ENCODE measurements at places on chromosomes 16 and 17.

DNA sequence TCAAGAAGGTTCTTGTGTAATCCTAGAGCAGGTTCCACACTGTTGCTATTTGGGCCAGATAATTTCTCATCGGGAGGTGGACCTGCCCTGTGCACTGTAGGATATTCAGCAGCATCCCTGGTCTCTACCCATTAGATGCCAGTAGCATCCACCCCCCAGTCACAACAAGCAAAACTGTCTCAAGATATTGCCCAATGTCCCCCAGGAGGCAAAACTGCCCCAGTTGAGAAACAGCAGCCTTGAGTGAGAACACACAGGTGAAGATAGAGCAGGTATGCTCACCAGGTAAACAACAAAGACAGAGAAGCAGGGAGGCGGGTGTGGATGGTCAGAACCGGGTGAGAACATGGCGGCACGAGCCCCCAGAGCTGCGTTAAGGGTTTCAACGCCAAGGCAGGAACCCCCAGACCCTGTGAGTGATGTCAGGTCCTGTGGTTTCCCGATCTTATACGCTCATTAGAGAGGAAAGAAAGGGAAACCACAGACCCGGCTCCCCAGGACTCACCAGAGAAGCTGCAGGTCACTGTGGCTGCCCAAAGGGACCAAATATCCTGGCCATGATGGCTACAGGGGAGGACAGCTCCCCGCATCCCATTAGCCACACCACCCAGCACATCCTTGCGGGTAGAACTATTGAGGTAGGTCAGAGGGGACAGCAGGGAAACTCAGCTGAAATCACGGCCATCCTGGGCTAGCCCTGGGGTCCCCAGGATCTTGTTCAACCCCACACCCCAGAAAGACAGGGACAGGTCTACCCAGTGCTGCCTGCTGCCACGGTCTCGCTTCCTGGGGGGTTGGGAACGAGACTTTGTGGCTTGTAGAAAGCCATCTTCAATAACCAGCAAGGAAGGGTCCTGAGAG, 21.2 kb downstream of the CDC42EP4 start:
- no peak for DNase-seq

- DNase-seq = no peak
Observed at GRCh38 chr16:19316846-19317245, 31.3 kb downstream of the CLEC19A start.

DNA sequence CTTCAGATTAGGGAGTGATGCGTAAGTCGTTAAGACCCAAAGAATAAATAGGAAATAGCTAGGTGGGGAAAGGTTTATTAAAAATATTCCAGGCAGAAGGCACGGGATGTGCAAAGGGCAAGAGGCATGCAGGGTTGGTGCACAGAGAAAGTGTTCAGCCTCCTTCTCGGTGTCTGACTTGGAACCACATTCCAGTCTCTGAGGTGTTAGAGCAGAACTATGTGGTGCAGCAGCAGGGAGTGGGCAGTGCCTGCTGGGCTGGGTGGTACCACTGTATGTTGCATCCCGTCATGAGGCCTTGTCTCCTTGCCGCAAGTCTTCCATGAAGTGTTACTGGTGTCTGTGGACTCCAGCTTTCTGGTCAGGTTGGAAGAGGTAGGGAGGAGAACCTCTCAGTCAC, 11.1 kb downstream of the NKD1 start:
- DNase-seq = no peak

DNA sequence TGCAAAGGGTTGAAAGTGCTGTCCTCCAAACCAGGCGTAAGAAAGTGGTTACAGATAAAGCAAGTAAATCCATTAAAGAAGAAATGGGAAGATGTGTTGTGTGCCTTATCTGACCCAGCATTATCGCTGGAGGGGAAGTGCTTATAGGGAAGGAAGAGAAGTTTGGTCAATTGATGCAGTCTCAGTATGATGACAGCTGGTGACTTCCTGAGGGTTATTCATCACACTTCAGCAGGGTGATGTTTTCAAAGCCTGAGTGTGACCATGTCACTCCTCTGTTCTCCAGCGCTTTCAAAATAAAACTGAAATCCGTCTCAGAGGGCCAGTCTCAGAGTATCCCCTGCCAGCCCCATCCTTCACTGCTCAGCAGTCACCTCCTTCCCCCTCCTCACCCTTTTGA, 505.4 kb upstream of the RBFOX1 start:
- DNase-seq = no peak

DNA sequence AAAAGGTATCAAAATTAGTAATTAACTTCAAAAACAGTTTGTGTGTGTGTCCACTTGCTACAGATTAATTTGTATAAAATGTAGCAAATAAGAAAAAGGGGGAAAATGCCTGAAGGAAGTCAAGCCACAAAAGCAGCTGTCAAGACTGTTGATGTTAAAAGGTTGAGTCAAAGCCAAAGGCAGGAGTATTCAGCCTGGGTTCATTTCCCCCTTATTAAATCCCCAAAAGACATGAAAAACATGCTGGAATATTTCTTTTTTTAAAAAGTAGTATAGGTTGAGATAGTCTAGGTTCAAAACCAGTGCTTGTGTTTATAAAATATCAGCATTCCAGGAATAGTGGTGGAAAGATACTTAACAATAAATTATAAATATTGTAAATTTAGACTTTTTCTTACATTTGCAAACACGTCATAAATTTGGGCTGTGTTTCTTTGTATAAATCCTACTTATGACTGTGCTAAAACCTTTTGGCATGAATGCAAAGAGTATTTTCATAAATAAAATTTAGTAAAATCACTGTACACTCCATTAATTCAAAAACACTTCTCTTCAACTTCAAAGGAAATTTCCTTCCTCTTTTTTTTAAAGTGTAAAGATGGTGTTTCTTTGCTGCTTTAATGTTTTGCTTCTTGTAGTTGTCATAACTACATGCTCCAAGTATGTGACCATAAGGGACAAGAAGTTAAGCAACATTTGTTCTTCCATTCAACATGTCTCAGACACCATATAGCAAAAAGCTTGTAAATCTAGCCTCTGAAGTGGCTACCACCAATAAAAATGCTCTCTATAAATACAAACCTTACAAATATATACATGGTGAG, 72.0 kb downstream of the SKAP1 start:
- DNase-seq = no peak

DNA sequence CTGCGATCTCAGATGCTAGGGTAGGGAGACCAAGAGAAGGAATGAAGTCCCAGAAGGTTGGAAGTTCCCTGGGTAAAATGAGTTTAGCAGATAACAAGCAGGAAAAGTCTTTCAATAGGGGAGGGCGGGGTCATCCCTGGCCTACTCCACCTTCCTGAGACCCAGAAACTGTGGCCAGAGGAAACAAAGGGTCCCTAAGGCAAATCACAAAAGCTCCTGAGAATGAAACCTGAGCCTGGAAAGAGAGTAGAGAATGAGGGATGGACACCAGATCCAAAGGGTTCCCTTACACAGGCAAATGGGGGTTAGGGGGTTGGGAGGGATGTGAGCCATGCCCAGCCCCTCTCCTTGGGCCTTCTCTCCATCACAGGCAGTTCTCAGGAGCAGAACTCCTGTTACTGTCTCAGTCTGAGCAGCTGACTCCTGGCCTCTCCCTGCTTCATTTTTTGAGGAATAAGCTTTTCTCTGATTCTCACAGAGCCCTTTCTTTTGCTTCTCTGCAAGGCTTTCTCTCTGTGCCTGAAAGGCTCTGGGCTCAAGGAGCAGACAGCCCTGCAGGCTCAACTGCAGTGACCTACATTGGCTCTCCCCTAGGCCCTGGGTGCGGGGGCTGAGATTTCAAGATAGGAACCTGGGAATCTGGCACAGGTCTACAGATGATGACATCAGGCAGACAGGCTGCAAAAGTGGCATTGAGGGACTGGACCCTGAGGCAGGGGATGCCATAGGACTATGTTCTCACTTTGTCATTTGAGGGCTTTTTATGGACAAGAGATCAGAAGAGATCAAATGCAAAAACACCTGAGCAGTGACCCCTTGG, 9.8 kb upstream of the NR1D1 start:
- no peak for DNase-seq
